ENCODE measurements at places on chromosomes 3 and 15. TPM values are rescaled to one million over a fixed set of nuclear protein-coding genes. Genes with fewer than 3 reads are reported as not detected.

TRIM42 gene
- polyA plus RNA-seq, result not detected

LSM3 gene
- polyA plus RNA-seq, result 11.2 TPM

UCN2 gene
- not detected for polyA plus RNA-seq

GHSR gene
- polyA plus RNA-seq, result not detected

MTFMT gene
- 11.5 TPM for polyA plus RNA-seq

DNA sequence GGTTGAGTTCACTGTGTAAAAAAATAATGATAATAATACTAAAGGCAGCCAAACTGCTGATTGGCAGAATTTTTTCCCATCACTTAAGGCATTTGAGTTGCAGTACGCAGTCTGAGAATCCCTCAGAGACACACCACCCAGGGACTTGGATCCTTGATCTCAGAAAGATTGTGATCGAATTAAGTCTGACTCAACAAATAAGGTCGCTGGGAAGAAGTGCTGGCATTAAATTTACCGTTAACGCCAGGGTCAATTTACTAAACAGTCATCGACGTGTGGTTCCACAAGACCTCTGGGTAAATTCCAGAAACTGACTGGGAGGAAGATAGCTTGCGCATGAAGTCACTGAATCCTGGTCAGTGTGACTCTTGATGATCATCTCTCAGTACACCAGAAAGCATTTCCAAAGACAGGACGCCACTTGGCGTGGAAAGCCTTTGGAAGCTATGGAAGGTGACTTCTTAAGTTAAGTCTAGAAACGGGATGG lies 48.3 kb upstream of the CGNL1 start:
- DNase-seq, result no peak

DNA sequence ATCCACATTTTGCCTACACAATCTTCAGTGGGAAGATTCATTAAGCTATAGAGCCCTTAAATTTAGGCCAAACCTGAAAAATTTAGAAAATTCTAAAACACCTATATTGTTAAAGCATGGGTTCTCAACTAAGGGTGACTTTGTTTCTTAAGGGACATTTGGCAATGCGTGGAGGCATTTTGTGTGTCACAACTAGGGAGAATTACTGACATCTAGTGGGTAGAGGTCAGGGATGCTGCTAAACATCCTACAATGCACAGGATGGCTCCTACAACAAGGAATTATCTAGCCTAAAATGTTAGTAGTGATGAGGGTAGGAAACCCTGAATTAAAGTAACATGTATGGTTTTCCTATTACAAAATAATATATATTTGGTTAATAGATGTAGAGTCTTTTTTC lies 55.8 kb downstream of the TBC1D5 start:
- no peak for DNase-seq

- DNase-seq, result no peak
These were observed 351.0 kb downstream of the MCTP2 start for GRCh38 chr15:94582368-94582767.

- DNase-seq, result no peak
These were observed 68.3 kb upstream of the SETMAR start for GRCh38 chr3:4234889-4235288.

DNA sequence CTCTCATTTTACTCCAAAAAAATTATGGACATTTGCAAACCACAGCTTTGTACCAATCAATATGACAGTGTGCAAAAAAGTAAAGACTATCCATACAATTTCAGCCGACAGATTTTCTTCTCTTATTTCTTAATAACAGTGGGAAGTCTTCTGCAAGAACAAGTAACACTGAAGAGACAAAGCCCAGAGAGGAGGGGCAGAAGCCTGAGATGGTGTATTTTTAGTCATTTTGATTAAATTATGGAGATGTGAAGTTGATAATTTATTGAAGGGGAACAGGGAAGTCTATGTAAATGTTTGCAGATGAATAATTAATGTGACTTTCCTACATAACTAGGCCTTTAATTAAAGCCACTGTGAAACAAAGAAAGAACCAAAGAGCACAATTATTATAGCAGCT lies 45.7 kb upstream of the IGSF11 start:
- DNase-seq, result no peak

GRCh38 chr3:64921281-64922065 lies 233.7 kb upstream of the ADAMTS9 start:
- DNase-seq, result no peak

DNA sequence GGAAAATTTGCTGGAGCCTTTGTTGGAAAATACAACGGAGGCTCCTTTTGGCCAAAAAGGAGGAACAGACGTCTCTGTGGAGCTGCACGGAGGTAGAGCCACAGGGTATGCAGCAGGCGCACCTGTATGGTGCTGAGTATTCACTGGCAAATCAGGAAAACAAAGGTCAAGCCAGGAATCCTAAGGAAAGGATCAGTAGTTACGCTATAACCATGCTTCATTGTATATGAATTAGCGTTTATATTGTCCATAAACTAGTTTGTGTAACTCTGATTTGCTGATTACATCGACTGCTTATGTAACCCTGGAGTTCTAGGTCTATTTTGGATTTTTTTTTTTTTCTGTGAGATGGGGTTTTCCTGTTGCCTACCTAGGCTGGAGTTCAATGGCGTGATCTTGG lies 45.4 kb downstream of the LPP start:
- no peak for DNase-seq

- no peak for DNase-seq
These were observed 18.2 kb upstream of the PSTPIP1 start for GRCh38 chr15:76976572-76977270.

DNA sequence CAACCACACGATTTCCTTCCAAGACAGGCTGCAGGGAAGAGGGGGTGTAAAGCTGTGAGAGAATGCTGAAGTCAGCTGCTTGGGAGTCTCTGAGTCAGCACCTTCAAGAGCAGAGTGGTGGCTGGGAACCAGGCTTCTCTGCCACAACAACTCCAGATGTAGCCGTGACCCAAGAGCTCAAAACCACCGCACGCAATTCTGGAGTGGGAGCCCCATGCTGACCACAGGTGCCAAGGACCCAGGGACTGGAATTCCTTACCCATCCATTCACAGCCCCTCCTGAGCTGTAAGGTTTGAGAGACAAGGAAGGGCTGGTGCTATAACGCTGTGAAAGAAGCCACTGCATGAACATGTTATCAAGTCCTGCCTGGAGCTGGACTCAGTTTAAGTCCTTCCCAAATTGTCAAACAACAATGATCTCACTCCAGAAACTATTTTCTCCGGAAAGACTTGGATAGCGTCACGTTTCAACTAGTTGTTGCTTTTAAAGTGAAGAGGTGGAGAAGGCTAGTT lies 61.4 kb downstream of the UMPS start:
- DNase-seq, result no peak

DNA sequence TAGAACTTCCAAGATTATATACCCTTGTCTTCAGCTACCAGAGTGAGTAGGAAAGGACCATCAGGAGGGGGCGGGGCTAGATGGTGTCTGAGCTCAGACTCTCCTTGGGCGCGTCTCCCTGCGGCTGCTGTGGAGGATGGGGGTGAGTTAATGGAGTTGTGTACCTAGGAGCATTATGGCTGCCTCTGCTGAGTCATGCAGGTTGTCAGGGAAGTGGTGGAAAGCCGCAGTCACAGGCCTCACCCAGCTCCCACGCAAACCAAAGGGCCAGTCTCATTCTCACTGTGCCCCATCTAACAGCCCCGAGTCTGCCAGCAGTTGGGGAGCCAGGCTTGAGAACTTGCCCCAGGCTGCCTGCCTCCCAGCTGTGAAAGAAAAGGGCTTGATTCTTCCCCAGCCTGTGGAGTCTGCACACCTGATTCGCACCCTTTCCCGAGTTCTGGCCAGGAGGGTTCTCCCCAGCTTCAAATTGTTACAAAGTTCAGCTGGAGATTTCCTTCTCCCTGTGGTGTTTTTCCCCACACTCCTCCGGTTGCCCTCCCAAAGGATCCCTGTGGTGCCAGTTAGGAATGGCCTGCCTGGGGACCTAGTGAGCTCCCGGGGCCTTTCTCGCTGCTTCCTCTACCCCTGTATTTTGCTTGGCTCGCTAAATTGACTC lies 143.3 kb downstream of the HCN4 start:
- DNase-seq, result no peak

DNA sequence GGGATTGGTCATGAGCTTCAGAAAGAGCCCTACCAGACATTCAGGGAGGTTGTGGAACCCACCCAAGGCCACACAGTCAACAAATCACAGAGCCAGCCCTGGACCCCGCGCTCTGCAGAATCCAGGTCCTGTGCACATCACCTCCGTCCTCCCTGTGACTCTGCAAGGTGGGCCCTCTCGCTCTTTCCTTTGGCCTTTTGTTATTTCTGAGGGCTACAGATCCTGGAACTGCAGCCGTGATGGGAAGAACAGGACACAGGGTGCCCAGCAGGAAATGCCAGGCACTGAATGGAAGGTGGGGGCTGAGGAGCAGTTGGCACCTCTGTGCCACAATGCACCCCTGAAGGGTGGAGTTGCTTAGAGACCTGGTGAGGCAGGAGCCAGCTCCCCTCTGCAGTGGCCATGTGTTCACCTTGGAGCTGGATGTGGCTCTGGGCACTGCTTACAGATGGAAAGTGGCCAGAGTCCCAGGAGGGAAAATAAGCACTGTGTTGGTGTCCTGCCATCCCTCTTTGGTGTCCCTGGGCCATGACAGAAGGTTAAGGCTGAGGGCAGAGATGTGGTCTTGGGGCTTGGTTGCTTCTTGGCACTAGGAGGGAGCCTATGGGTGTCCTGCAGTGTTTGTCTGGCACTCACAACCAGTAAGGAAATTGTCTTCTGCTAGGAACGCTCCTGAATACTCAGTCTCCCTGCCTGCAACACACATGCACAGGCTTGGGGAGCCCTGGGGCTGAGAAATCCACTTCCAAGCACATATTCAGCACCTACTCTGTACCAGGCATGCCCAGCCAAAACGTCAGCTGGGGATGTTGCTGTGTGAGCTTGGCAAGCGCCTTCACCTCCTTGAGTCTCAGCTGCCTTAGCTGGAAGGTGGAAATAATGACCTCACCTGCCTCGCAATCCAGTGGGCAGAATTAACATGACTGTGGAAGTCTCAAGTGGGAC lies 98.0 kb upstream of the SLC6A6 start:
- no peak for DNase-seq

- no peak for DNase-seq
These were observed 239.8 kb downstream of the STAG1 start for GRCh38 chr3:136512381-136512780.

GRCh38 chr3:114447950-114448479 lies 154.2 kb downstream of the TIGIT start:
- no peak for DNase-seq

All from ovary (tissue), 10 donors.